Left colon (tissue), 2 donors: ENCODE measurements at places on chromosomes 13 and 19.

DNA sequence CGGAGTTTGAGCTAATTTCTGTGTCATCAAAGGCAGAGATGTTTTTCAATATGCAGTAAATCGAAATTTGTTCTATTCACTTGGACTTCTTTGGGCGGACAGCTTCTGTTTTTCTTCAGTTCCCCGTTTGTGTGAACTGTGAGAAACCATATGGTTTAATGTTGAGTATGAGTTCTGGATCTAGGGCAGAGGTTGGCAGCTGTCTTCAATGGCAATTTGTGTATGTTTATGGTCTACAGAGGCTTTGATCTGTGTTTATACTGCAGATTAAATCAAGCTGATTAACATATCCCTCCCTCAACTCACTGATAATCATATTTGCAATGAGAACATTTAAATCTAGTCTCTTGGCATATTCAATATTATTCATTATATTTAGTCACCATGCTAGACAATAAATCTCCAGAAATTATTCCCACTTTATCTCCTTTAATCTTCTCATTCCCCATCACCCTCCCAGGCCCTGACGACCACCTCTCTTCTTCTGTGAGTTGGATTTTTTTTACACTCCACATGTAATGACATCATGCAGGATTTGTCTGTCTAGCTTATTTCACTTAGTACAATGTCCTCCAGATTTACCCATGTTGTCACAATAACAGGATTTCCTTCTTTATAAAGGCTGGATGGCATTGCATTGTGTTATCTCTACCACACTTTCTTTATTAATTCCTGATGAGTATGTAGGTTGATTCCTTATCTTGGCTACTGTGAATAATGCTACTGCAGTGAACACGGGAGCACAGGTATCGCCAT, 9.0 kb downstream of the ZNF331 start:
- DNase-seq: no peak

GRCh38 chr13:44117351-44117750, 237.6 kb downstream of the LACC1 start:
- no peak for DNase-seq

- peak; percentile 24 for DNase-seq
Measured at GRCh38 chr19:52638601-52639000, 446 bp upstream of the ZNF83 start.

GRCh38 chr13:70107498-70108281, at the start of gene ATXN8OS:
ATXN8OS (plus strand) TSS chr13:70107826.
- DNase-seq: no peak

- peak; percentile 73 for DNase-seq
Measured at GRCh38 chr19:35429698-35430408, 18.2 kb upstream of the FFAR2 start.
